ENCODE measurements at places on chromosomes 3 and 15. TPM values are rescaled to one million over a fixed set of nuclear protein-coding genes. Genes with fewer than 3 reads are reported as not detected.

The TLR9 gene
- 2.0 TPM for total RNA-seq

DNA sequence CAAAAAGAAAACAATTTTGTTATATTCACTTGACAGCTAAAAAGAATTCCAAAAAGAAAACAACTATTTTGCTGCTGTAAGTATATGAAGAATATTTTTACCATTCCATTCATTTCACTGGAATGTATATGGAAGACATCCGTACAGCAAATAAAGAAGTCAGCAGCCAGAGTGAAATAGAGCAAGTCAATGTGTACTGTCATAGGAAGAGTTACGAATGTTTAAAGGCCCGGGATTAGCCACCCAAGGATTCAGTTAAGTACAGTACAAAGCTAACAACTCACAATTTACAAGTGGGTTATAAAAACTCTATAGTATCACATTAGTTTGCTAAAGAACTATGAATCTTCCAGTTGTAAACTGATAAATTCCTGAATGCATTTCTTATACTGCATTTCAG, 14.4 kb upstream of the XXYLT1 start:
- DNase-seq: no peak

DNA sequence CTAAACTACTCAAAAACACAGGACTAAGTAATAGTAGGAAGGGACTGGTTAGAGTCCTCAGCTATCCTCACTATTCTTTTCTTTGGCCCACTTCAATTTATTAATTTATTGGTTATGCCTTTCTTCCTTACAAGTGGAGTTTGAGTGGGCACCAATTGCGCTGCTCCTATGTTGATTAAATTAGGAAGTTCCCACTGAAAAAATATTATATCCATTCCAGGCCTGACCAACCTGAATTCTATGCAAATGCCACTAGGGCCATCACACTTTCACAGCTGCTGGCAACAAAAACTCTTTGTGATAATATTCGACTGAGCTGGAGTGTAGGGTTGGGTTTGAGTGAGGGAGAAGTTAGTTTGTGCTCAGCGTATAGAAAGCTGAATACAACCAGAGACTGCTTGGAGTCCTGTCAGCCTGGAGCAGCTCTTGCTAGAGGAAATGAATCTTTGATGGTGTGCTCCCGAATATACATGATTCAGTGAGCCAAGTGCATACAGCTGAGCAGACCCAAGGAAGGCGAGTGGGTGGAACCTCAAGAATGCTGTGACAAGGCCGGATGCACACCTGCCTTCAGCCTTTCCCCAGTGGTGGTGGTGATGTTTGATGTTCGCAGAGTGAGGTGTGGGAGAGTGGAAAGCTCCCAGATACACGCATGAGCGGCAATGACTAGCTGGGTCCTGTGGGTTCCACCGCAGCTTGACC, 1.5 kb downstream of the ARHGEF3 start:
- DNase-seq: peak; percentile 92

The LRRIQ4 gene
- total RNA-seq: not detected

DNA sequence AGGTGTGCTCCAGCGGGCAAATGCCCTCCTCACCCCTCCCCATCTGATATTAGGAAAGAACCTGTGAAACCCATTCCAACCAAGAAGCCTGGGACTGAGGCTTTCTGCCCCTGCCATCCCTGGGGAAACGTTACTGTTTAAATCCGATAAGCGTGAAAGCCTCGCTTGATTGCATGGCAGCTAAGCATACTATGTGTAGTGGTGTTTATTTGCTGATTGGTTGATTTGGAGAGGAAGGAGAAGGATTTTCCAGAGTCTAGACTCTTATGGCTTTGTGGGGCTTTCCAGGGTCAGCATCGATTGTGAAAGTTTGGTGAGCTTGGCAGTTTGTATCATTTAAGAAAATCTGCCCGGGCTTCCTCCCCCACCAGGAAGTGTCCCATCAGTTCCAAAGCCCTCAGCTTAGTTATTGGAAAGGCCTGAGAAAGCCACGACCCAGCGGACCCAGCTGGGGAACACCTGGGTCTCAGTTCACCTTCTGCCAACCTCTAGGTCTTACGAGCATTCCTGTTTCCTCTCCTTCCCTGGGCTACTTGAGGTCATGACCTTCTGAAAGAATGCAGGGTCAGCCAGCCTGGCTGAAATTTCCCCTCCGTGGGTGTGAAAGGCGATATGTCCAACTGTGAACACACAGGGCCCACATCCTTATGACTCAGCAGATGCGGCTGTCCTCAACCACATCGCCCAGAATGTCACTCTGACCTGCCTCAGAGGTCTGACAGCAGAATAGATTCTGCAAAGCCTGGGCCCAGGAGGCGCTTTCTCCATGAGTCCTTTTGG, 62.8 kb upstream of the HERC1 start:
- DNase-seq: peak; percentile 71

- DNase-seq: no peak
These were observed 8.2 kb upstream of the RTP4 start for GRCh38 chr3:187359798-187360486.

- no peak for DNase-seq
These were observed 185.9 kb upstream of the BHLHE40 start for GRCh38 chr3:4793311-4793710.

GRCh38 chr3:126872701-126873342, 110.1 kb upstream of the PLXNA1 start:
- no peak for DNase-seq

GRCh38 chr3:184815046-184815930, 3.3 kb downstream of the VPS8 start:
- DNase-seq: peak; percentile 59

The PDE8A gene
- 24.4 TPM for total RNA-seq

- DNase-seq: no peak
These were observed 12.2 kb upstream of the ATP2B2 start for GRCh38 chr3:10517627-10518026.

GRCh38 chr3:192802957-192803899, 75.9 kb upstream of the FGF12 start:
- DNase-seq: no peak

- DNase-seq: no peak
These were observed 5.9 kb downstream of the ZSCAN2 start for GRCh38 chr15:84606653-84607120.

GRCh38 chr3:48652923-48653715, 9.6 kb downstream of the CELSR3 start:
- no peak for DNase-seq

DNA sequence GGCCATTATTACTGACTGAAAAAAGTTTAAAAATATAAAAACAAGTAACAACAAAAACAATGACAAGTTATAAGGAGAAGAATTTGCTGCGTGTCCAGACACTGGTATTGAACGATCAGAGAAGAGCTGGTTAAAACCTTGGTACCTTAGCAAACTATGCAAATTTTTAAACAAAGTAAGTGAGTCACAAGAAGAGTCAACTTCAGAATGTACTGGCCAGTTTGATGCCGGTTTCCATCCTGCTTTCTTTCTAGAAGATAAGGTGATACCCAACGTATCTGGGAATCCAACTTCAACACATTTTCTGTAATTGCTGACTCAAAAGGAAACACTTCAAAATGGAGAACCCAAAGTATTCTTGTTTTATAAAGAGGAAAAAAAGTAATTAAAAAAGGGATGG, 49.8 kb downstream of the RUBCN start:
- no peak for DNase-seq

The AP3S2 gene
- 20.3 TPM for total RNA-seq

The PLA2G4B gene
- 4.8 TPM for total RNA-seq

- DNase-seq: no peak
These were observed 277.6 kb downstream of the LPP start for GRCh38 chr3:188431553-188431952.

GRCh38 chr3:49668861-49669260, 5.3 kb upstream of the APEH start:
- DNase-seq: no peak

DNA sequence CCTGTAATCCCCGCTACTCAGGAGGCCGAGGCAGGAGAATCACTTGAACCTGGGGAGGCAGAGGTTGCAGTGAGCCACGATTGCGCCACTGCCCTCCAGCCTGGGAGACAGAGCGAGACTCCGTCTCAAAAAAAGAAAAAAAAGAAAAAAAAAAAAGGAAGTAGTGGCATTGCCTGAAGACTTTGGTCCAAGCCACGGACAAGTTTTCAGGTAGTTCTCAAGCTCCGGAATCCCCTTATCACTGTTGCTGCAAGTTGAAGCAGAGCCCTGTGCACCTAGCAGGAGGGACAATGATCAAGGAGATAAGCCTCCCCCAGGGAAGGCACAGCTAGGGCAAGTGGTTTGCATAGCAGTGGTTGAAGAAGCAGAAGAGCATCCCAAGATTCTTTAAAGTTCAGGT, 97.6 kb downstream of the MEX3B start:
- DNase-seq: no peak

GRCh38 chr3:190768891-190769290, 93.6 kb downstream of the GMNC start:
- no peak for DNase-seq

GRCh38 chr3:49295489-49296058, 18.5 kb upstream of the C3orf62 start:
- peak; percentile 48 for DNase-seq

GRCh38 chr15:66708389-66708788, 6.4 kb downstream of the SMAD6 start:
- no peak for DNase-seq

DNA sequence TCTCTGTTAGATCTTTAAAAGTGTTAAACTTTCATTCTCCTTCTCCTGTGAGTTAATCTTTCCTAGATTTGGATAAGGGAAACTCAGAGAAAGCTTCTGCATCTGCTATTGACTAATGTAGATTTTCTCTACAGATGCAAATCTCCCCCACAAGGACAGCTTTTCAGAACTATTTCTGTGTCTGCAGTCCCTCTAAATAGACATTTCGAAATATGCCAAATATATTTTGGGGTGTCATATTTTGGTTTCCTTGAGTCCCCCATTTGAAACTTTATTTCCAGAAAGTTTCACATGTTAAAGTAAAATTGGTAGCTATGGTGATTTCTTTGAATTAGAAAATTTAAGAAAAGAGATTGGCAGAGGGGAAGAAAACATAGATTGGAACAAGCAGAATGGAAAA, 852.3 kb upstream of the ALCAM start:
- DNase-seq: no peak

The CASR gene
- not detected for total RNA-seq

The CGNL1 gene
- total RNA-seq: not detected

GRCh38 chr15:68784206-68784605, 36.5 kb downstream of the ANP32A start:
- no peak for DNase-seq

- DNase-seq: no peak
These were observed 42.8 kb downstream of the NKIRAS1 start for GRCh38 chr3:23873941-23874340.

- no peak for DNase-seq
These were observed 123.8 kb upstream of the BNIP2 start for GRCh38 chr15:59812889-59813288.

- no peak for DNase-seq
These were observed 852 bp downstream of the STAB1 start for GRCh38 chr3:52495777-52496602.

- no peak for DNase-seq
These were observed 104.6 kb downstream of the PTPRG start for GRCh38 chr3:61665987-61666386.

DNA sequence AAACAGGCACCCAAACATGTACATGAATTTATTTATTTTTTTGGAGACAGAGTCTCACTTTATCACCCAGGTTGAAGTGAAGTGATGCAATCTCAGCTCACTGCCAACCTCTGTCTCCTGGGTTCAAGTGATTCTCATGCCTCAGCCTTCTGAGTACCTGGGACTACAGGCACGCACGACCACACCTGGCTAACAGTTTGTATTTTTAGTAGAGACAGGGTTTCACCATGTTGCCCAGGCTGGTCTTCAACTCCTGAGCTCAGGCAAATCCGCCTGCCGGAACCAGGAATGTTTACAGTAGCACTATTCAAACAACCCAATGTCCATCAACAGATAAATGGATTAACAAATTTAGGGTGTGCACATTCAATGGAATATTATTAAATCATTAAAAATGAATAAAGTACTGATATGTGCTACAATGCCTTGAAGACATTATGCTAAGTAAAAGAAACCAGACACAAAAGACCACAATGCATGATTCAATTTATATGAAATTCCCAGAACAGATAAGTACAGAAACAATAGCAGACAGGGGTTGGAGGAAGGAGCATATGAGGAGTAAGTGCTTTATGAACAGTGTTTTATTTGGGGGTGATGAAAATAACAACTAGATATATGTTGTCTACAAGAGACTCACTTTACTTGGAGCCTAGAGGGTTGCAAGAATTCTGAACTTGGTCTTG, 1.3 kb downstream of the LEO1 start:
- DNase-seq: no peak

- DNase-seq: no peak
These were observed 7.5 kb downstream of the CDC25A start for GRCh38 chr3:48180531-48181253.

DNA sequence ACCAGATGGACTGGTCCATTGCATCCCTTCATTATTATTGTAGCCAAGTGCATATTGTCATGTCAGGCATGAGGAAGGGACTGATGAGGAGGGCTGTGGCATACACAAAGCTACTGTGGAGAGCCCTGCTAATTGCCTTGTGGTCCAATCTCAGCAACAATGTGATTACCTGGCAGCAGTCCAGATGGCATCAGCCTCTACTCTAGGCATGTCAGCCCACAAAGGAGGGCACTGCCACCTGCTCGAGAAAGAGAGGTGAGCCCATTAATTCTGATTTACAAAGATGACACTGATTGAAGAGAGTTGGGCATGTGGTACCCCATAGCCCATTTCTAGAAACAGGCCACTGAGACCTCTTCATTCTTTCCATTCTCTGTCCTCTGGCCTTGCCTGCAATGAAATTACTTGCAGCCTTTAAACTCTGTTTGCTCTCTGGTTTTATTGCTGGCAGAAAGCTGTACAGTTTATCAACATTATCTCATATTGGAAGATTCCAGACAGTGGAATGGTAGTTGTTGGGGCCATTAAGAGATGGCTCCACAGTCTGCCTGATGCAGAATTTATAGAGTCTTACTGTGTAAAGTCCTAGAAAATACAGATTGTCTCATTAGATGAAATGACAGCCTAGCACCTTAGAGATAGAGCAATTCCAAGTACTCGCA, 307.7 kb downstream of the ARPP21 start:
- no peak for DNase-seq

The SLC27A2 gene
- 9.8 TPM for total RNA-seq

- DNase-seq: no peak
These were observed 80.2 kb upstream of the ACP3 start for GRCh38 chr3:132236701-132237651.

- no peak for DNase-seq
These were observed 380.3 kb downstream of the MAGI1 start for GRCh38 chr3:65658401-65658800.

DNA sequence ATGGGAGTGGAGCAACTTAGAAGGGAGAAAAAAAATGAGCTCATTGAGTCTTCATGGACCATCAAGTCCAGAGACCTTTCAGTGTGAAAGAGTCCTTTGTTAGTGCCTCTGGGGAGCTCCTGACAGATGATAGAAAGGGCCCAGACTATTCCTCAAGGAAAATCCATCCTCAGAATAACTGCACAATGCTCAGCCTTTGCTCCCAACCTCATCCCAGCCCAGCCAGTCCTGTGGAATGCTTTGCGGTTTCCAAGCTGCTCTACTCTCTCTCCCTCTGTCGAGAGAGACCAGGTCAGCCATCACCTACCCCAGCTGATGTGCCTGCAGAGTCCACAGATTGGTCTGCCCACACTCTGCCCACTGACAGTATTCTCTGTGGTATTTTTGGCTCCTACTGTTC, 406.2 kb downstream of the MFSD1 start:
- DNase-seq: no peak

The CACNA1D gene
- not detected for total RNA-seq

All from activated CD8-positive, alpha-beta T cell treated with anti-CD3 and anti-CD28 coated beads for 36 hours (primary cell).